ENCODE measurements at places on chromosomes 16 and 17.
A peak's percentile ranks its signal among the peaks of the same experiment; 100 is the strongest.

DNA sequence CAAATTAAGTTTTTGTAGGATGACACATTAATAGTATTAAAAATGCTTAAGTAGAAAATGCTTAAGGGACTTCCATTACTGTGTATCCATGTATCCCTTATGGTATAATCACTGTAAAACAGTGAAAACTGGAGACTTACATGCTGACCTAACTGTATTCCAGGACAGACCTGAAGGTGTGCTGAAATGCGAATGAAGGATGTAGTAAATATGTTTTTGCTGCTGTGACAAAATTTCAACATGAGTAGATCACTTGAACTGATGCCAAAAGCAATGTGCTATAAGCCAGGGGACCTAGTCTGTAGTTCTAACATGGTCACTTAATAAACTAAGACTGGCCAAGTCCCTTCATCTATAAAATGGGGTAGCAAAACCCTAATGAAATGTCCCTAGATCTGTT lies 142.0 kb upstream of the CORO6 start:
- DNase-seq: no peak

DNA sequence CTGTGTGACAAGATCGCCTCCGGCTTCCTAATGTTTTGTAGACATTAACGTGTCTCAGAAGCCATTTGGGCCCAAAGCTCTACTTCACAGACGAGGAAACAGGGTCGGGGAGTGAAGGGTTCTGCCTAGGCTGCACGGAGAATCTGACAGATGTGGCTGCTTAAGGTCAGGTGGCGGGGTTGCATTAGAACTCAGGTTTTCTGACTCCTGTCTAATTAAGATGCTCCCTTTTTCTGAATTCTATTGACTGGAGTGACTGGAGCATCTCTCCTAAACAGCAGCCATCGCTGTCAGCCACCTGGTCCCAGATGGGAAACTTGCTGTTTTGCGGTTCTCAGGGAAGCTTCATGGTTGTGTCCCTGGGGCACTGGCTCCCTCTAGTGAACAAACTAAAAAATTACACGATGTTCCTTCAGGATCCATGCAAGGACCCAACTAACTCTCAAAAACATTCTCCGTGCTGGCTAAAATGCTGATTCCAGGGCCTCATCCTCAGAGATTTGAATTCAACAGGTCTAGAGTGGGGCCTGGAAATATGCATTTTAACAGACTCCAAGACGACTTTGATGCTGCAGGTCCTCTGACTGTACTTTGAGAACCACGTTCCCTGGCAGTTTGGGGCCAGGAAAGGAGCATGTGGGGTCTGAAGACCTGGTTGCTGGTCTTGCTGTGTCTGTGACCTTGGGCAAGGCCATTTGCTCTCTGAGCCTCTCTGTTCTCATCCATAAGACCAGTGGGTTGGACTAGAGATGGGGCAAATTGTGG lies 117.4 kb downstream of the IRF8 start:
- peak; percentile 55 for DNase-seq

GRCh38 chr16:29972500-29972899 lies 1.2 kb upstream of the TAOK2 start:
- DNase-seq: no peak

DNA sequence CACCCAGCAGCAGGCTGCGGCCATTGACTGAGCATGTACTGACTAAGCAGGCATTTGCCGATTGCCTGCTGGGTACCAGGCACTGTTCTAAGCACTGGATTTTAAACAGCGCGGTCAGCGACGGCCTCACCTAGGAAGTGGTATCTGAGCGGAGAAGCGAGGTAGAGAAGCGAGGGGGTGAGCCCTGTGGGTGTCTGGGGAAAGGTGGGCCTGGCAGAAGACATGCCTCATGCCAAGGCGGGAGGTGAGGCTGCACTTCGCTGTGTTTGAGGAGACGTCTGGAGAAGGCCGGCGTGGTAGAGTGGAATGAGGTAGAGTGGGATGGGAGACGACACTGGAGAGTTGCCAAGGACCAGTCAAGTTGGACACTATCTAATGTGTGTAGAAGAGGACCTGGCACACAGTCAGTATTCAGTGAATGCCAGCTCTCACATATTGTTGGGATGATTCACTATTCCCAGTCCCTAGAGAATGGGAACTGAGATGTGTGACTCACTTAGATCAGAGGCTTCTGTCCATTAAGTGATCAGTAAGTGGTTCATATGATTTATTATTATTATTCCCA lies 14.4 kb downstream of the SYCE1L start:
- DNase-seq: no peak

GRCh38 chr17:11832401-11833137 lies 164.7 kb downstream of the ZNF18 start:
- no peak for DNase-seq

- no peak for DNase-seq
Measured at GRCh38 chr17:33657181-33657580, 364.1 kb upstream of the ASIC2 start.

DNA sequence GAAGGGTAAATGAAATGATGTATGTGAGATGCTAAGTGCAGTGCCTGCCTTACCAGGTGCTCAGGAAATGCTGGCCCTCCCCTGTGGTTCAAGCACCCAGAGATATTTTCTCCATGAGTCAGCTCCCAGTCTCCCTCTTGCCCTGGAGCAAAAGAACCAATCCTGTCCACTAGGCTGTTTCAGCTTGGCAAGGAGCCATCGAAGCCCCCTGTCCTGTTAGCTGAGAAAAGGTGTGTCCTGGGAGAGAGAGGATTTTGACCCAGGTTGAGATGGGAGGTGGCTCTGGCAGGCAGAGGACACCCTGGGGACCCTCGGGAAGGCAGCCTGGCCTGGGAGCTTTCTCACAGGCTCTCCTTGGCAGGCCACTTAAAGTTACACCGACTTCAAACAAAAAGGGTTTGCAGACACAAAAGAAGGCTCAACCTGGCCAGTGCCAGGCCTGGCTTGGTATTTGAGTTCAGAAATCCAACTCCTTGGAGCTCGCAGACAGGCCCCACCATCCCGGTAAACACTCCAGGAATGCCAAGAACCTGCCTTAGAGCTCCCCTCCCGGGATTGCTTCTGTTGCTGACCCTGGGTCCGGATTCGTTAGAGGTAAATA lies 29.6 kb downstream of the NTN1 start:
- no peak for DNase-seq

DNA sequence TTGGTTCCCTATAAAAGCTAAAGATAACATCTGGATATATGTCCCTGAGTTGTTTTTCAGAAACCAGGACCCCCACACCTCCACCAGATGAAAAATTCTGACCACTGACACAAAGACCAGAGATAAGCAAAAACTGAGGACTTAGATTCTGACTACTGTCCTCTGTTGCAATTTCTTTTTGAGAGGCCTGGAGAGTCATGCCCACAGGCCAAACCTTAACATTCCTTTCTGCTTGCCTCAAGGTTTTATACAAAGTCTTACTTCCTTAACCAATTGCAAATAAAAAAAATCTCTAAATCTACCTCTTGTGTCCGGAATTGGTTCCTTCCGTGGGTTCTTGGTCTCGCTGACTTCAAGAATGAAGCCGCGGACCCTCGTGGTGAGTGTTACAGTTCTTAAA lies 228.5 kb downstream of the ABCC12 start:
- no peak for DNase-seq
